ENCODE measurements at places on chromosomes 4 and X.

- peak; percentile 63 for DNase-seq
Observed at GRCh38 chrX:1468250-1468772, 15.6 kb upstream of the ASMTL start.

GRCh38 chrX:9180623-9181022, 146.7 kb upstream of the FAM9B start:
- no peak for DNase-seq

- DNase-seq = no peak
Observed at GRCh38 chr4:15963576-15963975, 601 bp upstream of the FGFBP2 start.

GRCh38 chrX:40262157-40263013, 164.6 kb upstream of the BCOR start:
- DNase-seq = no peak

DNA sequence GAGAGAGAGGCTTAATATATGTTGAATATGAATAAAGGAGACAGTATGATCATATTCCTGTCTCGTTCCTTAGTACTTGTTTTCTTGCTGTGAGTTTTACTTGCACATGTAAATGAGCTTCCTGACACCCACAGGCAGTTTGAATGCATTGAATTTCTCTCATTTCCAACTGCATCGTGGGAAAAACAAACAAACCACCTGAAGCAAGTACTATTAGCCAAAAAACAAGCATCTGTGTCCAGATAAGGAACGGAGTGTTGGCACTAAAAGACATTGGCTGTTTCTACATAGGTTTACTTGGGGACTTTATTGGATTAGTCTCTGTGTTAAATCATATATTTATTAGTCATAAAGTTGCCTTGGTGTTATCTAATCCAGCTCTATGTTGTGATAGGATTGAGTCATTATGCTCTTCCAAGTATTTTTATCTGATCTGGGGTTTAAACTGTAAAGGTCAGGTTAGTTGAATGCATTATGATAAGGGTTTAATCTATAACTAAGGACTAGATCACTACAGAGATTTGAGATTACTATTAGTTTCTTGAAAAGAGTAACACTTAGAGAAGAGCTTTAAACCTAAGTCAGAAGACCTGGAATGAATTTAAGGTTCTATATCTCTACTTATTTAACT, 339.0 kb upstream of the SPANXN4 start:
- DNase-seq = no peak

DNA sequence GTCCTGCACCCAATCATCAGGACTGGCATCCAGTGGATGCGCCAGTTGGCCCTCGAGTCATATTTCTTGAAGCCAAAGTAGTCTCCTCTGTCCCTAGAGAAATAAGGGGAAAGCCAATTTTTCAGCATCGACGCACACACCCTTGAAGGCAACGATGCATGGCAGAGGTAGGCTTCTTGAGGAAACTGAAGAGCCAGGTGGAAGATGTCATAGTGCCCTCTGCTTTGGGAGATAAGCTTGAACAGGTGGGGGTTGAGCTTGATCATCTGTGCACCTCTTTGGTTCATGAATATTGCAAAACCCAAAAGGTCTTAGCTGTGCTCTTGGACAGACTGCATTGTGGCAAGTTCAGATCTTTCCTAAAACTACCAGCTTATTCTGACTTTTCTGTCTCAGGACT, 34.6 kb upstream of the WDR1 start:
- DNase-seq = no peak

GRCh38 chr4:133997436-133997835, 204.2 kb downstream of the PABPC4L start:
- DNase-seq = no peak

GRCh38 chr4:92252846-92253245, 50.9 kb upstream of the GRID2 start:
- no peak for DNase-seq

DNA sequence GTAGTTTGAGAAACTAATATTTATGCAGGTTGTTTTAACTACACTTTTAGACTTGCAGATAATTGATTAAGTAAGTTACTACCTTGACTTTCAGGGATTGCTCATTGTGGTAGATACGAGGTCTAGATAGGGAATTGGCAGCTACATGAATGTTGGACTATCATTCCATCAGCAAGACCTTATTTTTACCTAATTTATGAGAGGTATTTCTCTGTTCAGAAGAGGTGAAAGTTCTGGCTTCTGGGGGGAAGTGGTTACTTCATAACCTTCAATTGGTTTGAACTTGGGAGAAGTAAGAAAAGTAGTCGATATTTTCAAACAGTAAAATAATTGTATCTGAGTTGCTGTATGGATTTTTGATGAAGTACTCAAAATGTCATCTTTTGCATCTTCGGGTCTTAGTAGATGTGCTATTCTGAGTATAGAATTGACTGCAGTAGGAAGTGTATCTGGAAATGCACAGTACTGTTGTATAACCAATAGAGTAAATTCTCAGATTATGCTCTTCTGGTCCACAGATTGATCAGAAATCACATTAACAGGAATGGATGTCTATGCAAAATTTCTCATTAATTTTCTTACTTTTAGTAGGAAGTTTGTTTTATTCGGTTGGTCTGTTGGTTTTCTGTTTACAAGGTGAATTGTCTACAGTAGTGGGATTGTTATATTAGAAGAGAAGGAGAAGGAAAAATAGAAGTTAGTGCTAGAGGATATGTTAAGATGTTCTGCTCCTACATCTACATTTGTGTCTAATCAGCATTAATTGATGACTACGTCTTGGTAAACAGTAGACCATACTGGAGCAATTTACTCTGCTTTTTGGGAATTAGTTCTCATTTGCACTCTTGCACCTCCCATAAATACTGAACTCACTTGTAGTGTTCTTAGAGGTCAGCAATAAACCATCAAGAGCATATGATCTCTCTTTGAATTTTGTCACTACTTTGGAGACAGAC, 3.0 kb downstream of the NFKB1 start:
- no peak for DNase-seq

- no peak for DNase-seq
Observed at GRCh38 chr4:153535772-153536513, 69.8 kb downstream of the TMEM131L start.

DNA sequence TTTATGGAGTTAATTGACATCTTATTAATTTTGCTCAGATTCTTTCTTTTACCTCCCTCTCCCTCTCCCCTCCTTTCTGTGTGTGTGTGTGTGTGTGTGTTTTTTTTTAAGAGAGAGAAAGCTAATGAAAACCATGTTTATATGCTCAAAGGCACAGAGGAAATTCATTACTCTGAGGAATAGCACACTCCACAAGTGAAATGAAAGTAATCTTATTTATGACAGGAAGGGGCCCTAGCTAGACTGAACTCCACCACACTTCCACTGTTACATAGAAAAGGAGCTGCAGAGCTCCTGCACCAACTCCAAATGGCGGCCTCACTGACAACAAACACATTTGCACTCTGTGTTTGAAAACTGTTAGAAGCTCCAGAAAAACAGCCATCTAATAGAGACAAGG, 150.6 kb downstream of the RASL11B start:
- DNase-seq = no peak

GRCh38 chr4:187782286-187782824, 213.2 kb upstream of the ZFP42 start:
- DNase-seq = no peak

DNA sequence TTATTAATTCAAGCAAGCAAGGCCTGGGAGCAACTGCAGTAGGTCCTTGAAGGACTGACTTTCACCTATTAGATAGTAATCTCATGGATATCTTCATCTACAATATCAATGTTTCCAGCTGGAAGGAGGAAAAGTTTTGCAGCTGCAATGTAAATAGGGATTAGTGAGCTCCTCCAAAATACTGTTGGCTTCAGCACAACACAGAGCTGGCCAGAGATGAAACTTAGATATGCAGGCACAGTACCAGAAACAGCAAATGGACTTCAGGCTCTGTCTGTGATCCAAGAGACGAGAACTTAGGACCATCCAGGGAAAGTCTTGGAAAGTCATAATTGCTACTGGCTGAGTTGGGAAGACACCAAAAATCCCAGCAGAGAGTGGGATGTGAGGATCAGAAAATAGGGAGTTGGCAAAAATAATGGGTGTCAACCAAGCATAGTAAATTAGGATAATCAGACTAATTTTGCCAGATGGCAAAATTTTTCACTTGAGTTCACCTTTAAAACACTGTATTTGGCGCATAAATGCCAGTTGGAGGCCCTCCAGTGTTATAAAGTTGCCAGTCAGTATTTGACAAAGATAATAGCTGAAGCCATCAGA, 57.5 kb downstream of the PARM1 start:
- no peak for DNase-seq

DNA sequence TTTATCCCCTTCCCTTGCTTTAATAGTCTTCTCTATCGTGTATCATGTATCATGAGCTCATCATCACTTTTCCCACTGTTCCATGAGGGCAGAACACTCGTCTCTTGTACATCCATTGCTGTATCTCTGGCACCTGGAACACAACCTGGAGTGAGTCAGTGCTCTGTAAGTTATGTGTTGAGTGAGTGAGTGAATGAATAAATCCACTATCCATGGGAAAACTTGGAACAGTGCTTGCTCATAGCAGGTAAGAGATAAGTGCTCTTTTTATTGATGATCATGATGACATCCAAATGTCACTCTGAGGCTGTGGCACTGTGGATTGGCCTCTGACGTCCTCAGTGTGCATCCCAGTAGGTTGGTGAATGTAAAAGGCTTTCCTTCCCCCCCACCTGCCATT, 4.3 kb downstream of the FGFBP1 start:
- DNase-seq = no peak

- no peak for DNase-seq
Observed at GRCh38 chr4:55876387-55876786, 22.9 kb downstream of the EXOC1 start.

- DNase-seq = no peak
Observed at GRCh38 chr4:102326951-102327350, 18.3 kb downstream of the SLC39A8 start.

GRCh38 chrX:19684311-19684710, 169.0 kb upstream of the MAP3K15 start:
- DNase-seq = no peak

- no peak for DNase-seq
Observed at GRCh38 chrX:122055979-122056715, 1008.7 kb downstream of the GLUD2 start.

DNA sequence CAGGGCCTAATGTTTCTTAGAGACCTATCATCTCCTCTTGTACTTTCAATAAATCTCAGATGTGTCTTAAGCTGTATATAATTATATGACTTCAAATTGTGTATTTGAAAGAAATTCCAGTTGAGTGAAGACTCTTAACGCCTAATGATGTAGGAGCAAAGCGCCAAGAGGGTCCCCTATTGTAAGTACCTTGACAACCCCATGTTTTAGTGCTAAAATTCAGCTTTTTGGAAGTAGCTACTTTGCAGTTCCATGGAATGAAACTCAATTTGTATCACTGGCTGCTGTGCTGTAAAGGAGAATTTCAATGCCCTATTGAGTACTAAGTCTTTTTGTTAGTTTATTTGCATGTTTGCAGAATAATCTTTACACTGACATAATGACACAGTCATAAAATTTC, 1826.6 kb upstream of the AGA start:
- DNase-seq = no peak

DNA sequence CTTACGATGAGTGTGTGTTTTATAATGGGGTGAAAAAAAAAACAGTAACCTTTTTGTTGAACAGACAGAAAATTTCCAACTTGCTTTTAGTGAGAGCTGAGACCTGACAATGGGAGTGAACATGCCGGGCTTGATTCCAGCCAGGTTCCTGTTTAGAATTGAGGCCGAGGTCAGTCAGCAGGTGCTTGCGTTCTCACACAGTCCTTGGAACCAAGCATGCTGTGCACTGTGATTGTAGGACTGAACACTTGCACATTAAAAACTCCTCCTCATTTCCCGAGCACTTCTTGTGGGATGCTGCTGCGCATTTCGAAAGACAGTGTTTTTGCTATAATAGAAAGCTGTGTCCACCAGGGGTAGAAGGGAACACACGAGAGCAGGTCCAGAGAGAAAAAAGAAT, 51.8 kb downstream of the TMEM131L start:
- DNase-seq = no peak

GRCh38 chr4:87848622-87849351, 16.0 kb downstream of the MEPE start:
- no peak for DNase-seq

GRCh38 chr4:187606581-187606980, 389.0 kb upstream of the ZFP42 start:
- no peak for DNase-seq

DNA sequence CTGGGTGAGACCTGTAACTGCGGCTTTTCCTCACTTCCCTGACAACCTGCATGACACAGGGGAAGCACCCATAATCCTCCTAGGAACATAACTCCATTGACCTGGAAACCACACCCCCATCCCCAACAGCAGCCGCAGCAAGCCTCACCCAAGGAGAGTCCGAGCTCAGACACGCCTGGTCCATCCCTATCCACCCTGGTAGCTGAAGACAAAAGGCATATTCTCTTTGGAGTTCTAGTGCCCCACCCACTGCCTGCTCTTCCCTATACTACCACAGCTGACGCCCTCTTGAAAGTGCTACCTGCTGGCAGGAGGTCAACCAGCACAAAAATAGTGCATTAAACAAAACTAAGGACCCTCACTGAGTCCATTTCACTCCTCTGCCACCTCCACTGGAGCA, 1080.9 kb upstream of the IGFBP7 start:
- no peak for DNase-seq

GRCh38 chrX:140548985-140549384, 44.1 kb upstream of the SOX3 start:
- DNase-seq = no peak

- DNase-seq = no peak
Observed at GRCh38 chrX:78945186-78945912, at the start of gene P2RY10. TSS of gene P2RY10 (plus strand) at chrX:78945391. CDS start at chrX:78960521, 15,130 bp downstream.

DNA sequence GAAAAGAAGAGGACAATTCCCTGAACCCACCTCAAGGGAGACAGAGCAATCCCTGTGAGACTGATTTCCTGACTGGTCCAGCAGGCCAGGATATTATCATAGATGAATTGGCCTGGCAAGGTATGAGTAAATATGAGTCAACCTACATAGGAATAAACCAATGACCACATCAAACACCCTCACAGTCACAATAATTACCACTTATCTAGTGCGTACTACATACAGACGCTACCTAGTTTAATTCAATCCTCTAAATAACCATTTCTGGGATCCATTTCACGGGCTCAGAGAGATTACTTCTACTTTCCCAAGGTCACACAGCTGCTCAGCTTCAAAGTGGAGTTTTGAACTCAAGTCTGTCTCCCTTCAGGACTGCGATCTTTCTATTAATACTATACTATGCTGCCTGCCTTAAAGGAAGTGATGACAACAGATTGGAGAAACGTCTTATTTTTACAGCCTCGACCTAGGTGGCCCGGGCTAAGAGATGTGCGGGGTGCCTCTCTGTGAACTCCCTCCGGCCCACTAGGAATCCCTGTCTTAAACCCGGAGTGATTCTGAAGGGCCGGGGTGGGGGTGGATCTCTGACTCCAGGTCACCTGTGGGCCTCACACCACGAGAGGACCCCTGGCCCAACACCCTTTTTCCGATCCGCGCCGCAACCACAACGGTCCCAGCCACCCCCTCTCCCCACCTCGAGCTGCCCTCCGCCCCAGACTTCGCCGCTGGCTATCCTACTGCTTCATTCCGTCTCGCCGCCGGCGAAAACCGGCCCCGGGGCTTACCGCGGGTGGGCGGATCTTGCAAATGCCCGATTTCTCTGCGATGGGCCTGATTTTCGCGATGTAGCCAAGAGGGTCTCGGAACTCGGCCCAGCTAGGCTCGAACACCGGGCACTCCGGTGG, 800 bp downstream of the KDM5C start:
- DNase-seq = no peak

GRCh38 chr4:13766761-13767540, 139.4 kb upstream of the BOD1L1 start:
- DNase-seq = no peak

All from stimulated activated CD4-positive, alpha-beta T cell treated with anti-CD3 and anti-CD28 coated beads, TNF-alpha, amount 100 ng/mL, for 4 hours (primary cell).